ENCODE measurements at places on chromosomes 16 and 17. TPM values are rescaled to one million over a fixed set of nuclear protein-coding genes. Genes with fewer than 3 reads are reported as not detected.
A peak's percentile ranks its signal among the peaks of the same experiment; 100 is the strongest.

Gene HEATR9
- total RNA-seq, result not detected

Gene HES7
- not detected for total RNA-seq

Gene SCRN2
- total RNA-seq, result 28.9 TPM

Gene KRTAP1-5
- total RNA-seq, result not detected

Gene MT3
- total RNA-seq, result 3.6 TPM

Gene MMP15
- 11.5 TPM for total RNA-seq

Gene KRTAP16-1
- total RNA-seq, result not detected

Gene KRTAP4-1
- total RNA-seq, result not detected

Gene MYH8
- not detected for total RNA-seq

Gene CCL3
- total RNA-seq, result 2.4 TPM

Gene KRT40
- not detected for total RNA-seq

- no peak for ATAC-seq
These were observed 2.6 kb downstream of the GPS2 start for GRCh38 chr17:7312432-7313087.

- no peak for ATAC-seq
These were observed 481.4 kb downstream of the XYLT1 start for GRCh38 chr16:16989368-16989767.

DNA sequence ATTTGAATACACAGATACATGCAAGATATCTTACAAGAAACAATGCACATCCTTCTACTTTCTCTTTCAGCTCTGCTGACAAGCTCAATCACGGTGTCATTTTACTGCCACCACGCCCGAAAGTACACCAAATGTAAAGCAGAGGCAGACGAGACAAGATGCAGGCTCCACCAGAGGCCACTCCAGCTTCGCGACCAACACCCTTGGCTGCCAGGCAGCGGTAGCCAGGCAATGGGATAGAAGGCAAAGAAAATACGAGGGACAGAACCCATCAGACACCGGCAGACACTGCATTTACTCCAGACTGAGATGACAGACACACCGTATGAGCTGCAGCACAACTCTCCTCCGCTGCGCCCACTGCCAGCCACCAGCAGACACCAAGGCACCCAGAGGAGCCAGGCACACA is 41.0 kb downstream of the USP22 start:
- ATAC-seq, result no peak

DNA sequence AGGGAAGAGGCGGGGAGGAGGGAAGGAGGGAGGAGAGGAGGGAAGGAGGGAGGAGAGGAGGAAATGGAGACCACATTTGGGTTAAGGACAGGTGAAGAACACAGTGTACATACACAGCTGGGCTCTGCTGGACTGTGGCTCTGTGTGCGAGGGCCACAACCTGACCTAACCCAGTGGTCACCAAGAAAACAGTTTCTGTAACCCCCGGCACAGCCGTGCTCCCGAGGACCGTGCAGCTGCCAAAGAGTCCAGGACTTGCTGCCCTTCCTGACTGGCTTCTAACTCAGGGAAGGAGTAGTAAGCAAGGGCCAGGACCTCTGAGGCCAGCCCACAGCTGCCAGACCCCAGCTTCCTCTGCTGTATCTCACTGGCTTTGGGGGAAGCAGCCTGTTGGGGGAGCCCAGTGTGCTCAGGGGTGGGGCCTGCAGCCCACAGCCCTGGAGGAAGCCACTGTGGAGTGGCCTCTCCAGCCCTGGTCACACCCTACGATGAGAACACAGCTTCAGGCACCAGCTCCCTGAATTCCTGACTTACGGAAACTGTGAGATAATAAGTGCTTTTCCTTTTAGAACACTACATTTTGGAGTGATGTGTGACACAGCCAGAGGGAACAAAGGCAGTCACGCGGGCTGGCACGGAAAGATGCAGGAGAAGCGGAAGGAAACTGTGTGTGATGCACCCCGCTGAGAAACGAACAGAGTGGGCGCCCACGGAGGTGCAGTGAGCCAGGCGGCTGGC is 32.3 kb downstream of the SLC7A5 start:
- peak; percentile 65 for ATAC-seq

DNA sequence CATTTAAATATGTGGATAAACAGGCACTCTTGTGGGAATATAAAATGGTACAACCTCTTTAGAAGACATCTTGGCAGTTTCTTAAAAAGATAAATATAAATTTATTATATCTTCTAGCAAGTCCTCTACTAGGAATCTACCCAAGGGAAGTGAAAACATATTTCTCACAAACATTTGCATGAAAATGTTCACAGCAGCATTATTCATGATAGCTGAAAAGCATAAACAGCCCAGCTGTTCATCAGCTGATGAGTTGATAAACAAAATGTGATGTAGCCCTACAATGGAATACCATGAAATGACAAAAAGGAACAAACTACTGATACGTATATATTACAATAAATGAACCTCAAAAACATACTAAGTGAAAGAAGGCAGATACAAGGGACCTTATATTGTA is 12.0 kb downstream of the DGKE start:
- no peak for ATAC-seq

DNA sequence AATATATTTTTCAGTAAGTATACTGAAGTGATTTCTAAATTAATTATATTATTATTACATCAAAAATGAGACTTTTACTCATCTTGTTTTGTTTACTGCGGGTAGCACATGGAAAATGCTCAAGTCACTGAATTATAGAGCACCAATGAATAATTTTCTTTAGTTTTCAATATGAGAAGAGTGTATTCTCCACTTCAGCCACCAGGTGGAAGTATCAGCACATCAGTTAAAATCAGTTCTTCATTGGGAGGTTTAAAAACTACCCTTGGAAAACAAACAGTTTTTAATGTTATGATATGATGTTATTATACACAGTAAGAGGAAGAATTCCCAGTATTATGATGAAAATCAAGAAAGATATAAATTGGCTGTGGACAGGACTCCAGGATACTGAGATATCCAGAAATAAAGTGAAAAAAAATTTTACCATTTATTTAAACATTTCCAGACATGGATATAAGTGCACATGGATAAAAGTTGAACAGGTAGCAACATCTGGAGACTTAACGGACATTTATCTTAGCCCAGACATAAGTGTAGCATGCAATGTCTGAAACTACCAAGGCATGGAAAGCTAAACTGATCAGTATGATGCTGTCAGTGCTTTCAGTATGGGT is 467.3 kb downstream of the KCNJ2 start:
- no peak for ATAC-seq

- no peak for ATAC-seq
These were observed 299.8 kb downstream of the CNTNAP4 start for GRCh38 chr16:76577003-76577402.

DNA sequence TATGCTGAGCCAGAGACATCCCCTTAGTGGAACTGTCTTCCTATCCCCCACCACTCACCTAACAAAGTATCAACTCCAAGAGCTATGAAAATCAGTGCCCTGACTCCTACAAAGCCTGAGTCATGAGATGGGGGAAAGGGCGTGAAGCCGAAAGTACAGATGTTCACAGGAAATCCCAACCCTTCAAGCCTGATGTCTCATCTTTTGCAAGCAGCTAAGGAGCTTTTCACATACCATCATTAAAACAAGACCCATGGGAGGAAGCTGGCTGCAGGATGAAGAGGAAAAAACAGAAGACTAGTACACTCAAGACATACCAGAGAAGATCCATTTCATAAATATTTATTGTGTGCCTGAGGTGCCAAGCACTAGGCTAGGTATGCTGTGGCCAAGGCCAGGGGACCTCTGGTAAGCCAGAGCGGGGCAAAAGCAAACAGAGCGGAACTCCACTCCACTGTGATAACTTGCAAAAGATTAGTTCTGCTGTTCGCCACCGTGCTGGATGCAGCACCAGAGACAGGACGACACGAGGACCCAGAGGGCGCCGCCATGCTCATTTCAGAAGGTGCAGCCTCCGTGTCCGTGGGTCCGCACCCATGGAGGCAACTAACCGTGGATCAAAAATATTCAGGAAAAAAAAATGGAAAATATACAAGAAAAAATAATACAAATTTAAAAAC is 4.5 kb upstream of the MNT start:
- no peak for ATAC-seq

DNA sequence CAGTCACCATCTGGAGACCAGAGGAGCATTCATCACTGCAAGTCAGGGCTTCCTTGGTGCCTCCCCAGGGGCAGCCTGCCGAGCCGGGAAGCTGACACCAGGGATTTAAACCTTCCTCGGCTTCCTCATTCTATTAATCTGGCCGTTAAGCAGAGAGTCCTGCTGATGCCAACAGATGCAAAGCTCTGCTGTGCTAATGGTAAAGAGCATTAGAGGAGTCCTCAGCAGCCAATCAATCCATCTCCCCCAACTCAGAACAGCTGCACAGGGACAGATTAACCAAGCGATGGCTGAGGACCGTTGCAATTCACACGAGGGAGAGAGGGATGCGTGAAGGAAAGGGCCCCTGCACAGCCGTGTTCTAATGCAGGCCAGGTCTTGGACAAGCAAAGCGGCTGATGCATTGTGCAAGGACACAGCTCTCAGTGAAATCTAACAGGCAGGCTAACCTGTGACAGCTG is 116.6 kb downstream of the XYLT1 start:
- ATAC-seq, result no peak

GRCh38 chr17:68605914-68606313 is 4.7 kb upstream of the FAM20A start:
- ATAC-seq, result no peak

DNA sequence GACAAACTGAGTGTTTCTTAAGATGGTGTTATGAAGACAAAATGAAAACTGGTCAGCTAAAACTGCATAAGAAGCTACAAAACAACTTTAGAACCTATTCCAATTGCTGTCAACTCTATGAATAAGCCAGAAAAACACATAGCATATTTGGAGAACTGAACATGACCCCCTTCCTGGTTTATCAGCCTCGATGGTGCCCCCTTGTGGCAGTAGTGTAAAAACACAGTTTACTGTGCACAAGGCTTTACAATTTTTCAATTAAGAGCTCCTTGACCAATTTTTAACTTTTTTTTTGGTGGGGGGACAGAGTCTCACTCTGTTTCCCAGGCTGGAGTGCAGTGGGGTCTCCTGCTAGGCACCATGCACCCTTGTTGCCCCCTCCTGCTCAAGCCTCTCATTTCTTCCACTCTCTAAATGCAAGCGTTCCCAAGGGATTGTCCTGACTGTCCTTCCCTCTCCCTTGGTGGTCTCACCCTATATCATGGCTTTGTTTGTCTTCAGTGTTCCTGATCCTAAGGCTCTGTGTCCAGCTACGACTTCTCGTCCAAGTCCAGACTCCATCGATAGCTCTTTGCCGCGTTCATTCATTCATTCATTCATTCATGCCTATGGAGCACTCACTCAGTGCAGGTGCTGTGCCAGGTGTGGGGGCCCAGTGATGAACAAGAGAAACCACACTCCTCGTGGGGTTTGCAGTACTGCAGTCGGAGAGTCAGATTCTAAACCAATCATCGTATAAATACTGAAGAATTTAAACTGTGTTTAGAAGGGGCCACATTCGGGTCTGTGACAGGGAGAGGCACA is 7.5 kb downstream of the EIF1 start:
- no peak for ATAC-seq

GRCh38 chr16:30927789-30928378 is 4.5 kb downstream of the FBXL19 start:
- no peak for ATAC-seq

DNA sequence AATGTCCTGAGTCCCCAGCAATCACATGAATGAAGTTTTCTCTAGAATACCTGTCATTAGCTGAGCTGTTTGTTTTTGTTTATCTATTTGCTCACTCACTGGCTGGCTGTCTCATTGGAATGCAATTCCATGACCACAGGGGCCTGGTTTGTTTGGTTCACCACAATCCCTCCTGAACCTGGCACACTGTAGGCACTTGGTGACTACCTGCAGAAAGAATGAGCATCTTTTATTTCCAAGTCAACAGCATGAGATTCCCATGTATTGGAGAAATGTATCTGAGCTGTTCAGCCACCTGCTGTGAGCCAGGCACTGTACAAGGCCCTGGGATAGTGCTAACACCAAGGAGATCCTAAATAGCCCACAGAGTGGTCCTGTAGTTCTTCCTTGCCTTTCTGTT is 345.1 kb downstream of the XYLT1 start:
- ATAC-seq, result no peak

DNA sequence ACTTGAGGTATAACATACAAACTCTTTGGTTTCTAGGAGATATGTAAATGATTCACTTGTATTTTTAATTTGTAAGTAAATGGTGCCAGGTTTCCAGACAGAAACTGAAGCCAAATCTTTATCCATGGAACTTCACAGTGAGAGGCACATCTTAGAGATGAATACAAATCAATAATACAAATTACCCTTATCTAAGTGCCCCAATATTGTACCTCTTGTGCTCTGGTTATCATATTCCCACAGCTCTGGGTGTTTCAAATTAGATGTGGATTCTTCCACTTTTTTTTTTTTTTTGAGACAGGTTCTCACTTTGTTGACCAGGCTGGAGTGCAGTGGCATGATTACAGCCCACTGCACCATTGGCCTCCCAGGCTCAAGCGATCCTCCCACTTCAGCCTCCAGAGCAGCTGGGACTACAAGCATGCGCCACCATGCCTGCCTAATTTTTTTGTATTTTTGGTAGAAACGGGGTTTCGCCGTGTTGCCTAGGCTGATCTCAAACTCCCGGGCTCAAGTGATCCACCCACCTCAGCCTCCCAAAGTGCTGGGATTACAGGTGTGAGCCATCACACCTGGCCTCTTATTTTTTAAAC is 38.0 kb upstream of the DHX40 start:
- ATAC-seq, result no peak

DNA sequence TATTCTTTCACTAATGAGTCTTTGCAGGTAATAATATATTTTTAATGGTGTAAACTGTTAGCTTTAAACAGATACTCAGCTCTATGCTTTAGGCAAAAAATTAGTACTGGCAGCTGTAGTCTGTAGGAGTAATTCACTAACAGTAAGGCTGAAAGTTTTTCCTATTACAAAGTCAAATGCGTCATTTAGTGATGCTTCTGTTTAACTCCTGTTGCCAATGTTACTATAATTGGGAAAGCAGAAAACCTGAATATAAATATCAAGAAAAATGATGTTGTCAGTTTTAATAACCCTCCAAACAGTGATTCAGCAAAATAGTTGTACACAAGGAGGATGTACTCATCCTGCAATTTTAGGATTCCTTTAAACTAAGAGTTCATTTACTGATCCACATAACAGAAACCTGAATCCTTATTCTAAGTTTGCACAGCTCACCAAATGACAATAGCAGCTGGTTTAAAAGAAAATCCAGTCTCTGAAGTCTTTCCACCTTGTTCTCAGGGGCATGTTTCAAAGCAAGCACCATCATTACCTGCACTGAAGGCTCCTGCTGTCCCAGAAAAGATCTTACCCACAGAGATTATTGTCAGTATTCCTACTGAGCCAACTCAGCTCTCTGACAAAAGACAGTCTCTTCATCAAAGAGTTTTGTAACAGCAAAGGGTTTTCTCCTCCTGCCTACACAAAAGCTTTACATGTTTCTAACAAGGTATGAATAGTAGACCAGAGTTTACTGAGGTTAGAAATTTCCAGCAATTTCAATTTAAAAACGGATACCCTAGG is 4.2 kb downstream of the CDR2 start:
- ATAC-seq, result peak; percentile 58

- no peak for ATAC-seq
These were observed 91.0 kb upstream of the CBX4 start for GRCh38 chr17:79930062-79930876.

DNA sequence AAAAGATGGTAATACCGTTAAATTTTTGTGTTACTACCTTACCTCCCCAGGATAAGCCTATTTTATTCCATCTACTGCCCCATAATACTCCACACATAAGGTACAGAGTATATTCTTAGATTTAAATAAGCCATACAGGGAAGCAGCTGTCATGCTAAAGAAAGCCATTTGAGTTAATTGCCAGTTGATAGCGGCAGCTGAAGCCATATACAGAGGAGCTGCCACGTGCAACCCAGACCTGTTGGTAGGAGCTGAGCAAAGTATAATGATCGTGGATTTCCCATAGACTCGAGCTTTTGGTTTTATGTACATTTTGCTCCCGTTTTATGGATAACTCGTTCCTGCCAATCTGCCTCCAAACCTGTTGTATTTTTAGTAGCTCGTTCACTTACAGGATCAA is 12.0 kb downstream of the CPSF4L start:
- no peak for ATAC-seq
